ENCODE measurements at places on chromosomes 6 and 20.

DNA sequence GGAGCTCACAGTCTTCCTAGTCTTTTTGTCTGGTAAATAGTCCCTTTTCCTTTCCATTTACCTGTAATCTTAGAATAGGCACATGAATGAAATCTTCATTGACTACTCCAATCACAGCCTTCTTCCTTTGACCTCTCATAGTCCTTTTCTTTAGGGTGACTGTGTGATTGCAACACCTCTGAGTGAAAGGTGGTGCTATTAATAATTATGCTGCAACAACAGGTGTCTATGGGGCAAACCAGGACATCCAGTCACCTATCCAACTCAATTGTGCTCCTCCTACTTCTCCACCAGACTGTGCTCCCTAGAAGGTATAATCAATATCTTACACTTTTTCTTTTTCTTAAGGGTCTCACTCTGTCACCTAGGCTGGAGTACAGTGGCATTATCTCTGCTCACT, 29.4 kb downstream of the RIPOR2 start:
- no peak for DNase-seq

- no peak for DNase-seq
Observed at GRCh38 chr6:3372912-3373554, 83.8 kb downstream of the SLC22A23 start.

DNA sequence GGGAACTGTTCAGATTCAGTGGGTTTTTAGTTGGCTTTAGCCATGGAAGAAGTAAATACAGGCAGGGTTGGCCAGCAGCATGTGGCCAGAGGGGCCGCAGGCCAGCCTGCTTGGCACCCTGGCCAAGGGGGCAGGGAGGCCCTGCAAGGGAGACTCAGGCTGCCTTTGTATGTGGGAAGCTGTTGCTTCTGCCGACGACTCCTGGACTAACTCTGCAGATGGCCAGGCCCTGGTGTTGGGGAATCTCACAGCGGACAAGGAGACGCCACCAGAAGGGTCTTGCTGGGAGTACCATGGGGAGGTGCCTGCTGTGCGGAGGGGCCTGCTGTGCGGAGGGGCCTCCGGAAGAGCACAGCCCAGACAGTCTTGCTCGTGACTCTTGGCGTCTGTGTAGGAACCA, 25.2 kb downstream of the PYGB start:
- no peak for DNase-seq

GRCh38 chr20:31835977-31836852, 9.2 kb downstream of the FOXS1 start:
- no peak for DNase-seq

DNA sequence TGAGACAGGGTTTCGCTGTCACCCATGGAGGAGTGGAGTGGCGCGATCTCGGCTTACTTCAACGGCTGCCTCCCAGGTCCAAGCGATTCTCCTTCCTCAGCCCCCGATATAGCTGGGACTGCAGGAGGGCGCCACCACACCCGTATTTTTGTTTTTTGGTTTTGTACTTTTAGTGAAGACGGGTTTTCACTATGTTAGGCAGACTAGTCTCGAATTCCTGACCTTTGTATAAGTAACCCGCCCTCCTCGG, 115.4 kb upstream of the BTN3A2 start:
- no peak for DNase-seq

- no peak for DNase-seq
Observed at GRCh38 chr6:75287424-75287823, 2.8 kb upstream of the TMEM30A start.

GRCh38 chr20:13220904-13221297, at the start of gene ISM1:
Gene ISM1 (plus strand): TSS chr20:13221274. CDS start chr20:13221777, 503 bp downstream.
- no peak for DNase-seq

DNA sequence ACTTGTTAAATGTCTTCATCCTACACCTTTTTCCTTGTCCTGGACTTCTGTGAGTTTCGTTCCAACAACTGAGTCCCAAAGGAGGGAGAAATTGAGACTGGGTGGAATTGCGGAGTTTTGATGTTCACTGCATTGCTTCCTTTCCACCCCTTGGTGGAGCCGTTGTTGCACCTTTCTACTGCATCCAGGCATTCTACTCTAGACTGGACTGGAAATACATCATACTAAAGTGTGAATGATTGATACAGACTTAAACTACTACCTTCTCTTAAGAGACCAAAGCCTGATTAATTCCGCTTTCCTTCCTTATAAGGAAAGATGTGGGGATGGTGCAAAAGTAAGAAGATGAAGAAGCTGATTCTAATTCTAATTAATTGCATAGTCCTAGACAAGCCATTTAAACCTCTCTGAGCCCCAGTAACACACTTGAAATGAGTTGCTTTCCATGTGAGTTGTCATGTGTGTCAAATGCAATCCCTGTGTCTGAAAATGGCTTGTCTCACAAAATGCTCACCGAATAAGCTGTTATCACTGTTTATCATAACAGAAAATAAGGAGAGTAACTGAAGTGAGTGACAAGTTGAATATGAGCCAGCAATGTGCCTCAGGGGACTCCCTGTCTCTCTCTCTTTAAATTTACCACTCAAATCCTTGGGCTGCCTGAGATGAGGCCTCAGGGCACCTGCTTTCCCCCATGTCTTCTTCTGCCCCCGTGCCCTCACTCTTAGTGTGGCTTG, 338.3 kb upstream of the CHD6 start:
- DNase-seq, result no peak

GRCh38 chr6:110590821-110591351, 114.5 kb upstream of the SLC22A16 start:
- DNase-seq, result no peak

GRCh38 chr6:123211777-123212545, 215.9 kb downstream of the CLVS2 start:
- DNase-seq, result no peak

DNA sequence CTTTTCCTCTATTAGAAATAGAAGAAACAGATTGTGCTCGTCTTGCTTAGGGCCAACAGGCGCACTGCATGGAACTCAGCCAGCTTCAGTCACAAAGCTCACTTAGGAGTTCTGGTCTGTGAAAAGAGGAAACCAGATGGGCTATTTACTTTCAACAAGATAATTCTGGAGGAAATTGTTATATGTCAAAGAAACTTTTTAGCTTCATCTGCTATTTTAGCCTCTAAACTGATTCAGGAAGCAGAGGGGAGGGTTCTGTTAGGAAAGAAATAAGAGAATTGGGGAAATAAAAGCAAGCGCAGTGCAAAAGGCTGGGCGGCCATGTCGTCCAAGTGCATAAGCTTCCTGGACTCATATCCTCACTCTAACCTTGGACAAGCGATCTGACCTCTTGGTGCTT, 21.3 kb downstream of the PRKN start:
- DNase-seq, result no peak

DNA sequence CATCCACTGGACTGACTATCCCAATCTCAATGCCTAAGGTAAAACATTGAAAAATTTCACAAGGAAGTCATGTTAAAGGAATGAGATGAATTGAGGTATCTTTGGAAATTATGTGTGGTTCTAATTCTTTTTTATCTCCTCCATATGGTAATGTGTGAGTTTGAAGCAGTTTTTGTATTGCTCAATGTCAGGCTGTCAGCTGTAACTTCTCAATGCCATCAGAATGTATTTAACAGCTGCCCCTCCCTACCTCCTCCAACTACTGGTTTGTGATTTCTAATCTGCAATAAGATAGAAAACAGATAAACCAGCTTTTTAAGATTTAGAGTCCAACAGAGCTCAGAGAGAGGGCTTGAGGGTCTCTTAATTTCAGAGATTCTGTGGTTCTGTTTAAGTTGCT, 1005.8 kb upstream of the ADGRB3 start:
- DNase-seq, result no peak

DNA sequence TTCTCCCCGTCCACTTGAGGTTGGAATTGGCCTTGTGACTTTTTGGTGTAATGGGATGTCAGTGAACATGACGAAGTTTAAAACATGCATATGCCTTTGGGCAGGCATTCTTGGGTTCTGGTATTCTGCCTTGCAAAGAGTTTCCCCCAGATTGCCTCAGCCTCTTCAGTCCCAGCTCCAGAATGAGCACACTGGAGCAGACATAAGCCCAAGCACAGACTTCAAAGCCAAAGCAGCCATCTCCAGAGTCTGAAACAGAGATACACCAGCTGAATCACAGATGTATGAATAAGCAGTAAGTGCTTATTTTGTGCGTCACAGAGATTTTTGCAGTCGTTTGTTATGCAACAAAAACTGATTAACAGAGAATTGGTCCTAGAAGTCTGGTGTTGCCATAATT, 546.0 kb downstream of the FRK start:
- DNase-seq, result no peak

DNA sequence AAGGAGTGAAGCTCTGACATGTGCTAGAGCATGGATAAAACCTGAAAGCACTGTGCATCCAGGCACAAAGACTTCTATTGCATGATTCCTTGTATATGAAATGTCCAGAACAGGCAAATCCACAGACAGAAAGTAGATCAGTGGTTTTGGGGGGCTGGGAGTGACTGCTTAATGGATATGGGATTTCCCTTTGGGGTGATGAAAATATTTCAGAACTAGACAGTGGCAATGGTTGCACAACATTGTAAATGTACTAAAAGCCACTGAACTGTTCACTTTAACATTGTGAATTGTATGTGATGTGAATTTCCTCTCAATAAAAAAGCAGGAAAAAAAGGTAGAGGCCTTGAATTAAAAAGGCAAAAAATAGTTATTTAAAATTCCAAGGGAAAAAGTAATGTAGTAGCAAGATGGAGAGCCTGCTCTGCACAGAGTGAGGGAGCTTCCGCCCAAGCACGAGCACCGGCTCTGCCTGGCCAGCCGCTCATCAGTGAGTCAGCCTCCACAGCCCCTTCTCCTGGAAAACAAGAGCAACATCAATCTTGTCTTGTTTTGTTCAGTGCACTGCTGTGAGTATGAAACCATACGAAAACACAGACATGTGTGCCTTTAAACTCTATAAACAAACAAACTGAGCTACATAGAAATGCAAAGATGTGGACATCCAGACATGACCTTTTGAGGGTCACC, 74.6 kb upstream of the THBS2 start:
- no peak for DNase-seq

DNA sequence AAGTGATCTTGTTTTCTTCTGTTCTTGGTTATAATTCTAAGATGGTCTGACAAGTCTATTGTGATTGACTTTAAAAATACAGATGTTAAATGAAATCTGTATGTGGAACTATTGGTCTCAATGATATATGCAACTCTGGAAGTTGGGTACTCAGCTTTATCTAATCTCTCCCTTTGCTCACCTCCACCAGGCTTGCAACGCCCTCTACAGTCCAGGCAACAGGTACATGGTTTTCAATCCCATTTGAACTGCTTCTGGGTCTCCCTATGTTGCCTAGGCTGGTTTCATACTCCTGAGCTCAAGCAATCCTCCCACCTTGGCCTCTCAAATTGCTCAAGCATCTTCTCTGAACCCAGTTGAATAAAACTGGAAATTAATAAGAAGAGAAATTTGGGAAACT, 25.6 kb upstream of the HLA-DQB1 start:
- no peak for DNase-seq

- DNase-seq, result no peak
Observed at GRCh38 chr6:111485342-111485741, 2.3 kb upstream of the REV3L start.

DNA sequence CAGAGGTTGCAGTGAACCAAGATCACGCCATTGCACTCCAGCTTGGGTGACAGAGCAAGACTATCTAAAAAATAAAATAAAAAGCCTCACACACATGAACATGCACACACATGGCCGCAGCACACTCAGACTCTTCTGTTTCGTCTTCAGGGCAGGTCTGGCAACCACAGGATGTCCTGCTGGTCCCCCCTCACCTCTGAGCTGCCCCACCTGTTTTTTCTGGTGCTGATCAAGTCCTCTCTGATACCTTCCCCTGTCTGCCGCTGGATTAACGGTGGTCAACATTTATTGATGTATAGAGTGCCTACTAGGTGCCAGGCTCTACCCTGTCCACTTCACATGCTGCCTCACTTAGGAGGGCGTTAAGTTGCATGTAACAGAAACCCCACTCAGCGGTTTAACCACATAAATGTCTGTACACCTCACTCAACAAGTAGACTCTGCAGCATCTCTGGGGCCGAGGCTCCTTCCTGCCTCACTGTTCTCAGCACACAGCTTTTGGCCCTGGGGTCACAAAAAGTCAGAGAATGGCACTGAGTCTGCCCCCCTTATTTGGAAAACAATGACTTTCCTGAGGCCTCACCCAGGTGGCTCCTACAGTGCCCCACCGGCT, 4.5 kb upstream of the AP5S1 start:
- DNase-seq, result no peak

DNA sequence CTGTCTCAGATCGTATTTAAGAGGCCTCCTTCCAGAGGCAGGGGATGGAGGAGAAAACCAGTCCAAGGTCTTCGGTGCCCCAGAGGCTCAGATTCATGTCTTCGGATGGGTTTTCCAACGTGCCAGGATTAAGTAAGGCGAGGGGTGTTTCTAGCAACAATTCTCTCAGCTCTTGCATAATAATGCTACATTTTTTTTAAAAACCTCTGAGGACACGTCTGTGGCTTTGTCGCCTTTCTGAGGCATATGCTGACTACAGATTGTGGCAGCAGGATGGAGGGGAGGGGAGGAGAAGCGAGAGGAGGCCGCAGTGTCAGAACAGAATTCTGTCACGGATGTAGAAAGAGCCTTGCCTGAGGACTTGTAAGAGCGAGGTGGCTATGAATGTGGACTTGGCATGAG, 17.7 kb upstream of the CCDC167 start:
- DNase-seq, result no peak

GRCh38 chr6:161462148-161462547, 188.3 kb upstream of the AGPAT4 start:
- DNase-seq, result no peak

DNA sequence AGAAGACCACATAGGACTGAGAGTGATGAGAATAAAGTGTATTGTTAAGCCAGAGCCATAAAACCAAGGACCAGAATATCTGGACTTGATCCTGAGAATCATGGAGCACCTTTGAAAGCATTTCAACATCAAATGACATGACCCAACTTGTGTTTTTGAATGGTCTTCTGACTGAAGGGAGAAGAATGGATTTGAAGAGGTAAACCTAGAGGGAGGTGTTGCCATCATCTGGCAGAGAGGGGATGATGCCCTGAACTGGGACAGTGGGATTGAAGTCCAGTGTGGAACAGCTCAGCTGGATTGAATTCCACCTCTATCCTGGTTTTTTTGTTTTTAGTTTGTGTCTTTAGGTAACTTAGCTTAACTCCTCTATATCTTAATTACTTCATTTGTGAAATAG, 570.0 kb downstream of the TBC1D32 start:
- no peak for DNase-seq

GRCh38 chr20:5073660-5074231, 46.0 kb downstream of the PCNA start:
- DNase-seq, result no peak

DNA sequence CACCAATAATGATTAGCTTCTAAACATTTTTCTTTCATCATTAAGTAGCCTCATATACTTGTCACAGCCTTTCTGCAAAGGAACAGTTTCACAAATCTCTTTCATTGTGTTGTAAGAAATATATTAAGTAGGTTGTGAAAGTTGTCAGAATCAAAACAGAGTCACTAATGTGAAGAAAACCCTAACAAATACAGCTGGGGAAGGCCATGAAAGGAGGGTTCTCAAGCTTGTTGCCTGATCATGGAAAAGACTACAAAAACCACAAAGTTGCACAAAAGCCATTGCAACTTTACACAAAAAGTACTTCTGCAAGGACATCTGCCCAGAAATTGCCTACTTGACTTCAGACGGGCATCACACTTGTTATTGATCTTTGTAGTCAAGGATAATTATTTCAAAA, 216.1 kb downstream of the ALDH8A1 start:
- no peak for DNase-seq

GRCh38 chr6:49890988-49891387, 24.7 kb upstream of the CRISP1 start:
- DNase-seq, result peak; percentile 6

- DNase-seq, result no peak
Observed at GRCh38 chr20:34029415-34029814, 35.7 kb downstream of the RALY start.

Data from left renal pelvis (tissue), 4 donors.